Occipital lobe (tissue), 3 donors: ENCODE measurements at places on chromosomes 4 and X.

GRCh38 chrX:50707405-50707804, 106.6 kb downstream of the SHROOM4 start:
- no peak for DNase-seq

- no peak for DNase-seq
Measured at GRCh38 chr4:22031423-22031822, 82.9 kb upstream of the KCNIP4 start.

- DNase-seq = no peak
Measured at GRCh38 chr4:113742643-113743042, 18.9 kb downstream of the CAMK2D start.

DNA sequence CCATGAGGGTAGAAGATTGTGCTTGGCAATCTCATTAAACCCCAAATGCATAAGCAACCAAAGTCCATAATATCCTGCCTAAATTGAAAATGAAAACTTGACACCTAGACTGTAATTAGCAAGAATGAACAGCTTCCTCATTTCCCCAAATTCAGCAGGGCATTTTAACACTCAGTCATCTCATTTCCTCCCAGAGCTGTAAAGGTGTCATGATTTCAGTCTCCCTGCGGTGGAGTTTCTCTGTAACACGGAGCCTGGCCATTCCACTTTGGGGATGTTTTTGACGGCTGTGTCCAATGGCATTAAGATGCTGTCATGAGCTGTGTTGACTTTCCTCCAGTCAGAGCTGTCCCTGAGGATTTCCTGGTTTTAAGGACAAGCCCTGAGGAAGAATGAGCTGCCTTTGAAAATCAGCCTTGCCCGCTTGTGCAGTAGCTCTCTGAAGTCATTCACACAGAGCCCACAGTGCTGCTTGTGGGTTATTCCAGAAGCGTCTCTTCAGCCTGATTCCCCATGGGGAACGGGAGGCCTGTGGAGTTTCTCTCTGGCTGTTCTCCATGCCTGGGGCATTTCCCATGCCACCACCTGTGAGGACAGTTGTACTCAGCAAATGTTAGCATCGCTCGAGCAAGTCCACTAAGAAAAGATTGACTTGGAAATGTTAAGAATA, 187.0 kb downstream of the MID1 start:
- no peak for DNase-seq

DNA sequence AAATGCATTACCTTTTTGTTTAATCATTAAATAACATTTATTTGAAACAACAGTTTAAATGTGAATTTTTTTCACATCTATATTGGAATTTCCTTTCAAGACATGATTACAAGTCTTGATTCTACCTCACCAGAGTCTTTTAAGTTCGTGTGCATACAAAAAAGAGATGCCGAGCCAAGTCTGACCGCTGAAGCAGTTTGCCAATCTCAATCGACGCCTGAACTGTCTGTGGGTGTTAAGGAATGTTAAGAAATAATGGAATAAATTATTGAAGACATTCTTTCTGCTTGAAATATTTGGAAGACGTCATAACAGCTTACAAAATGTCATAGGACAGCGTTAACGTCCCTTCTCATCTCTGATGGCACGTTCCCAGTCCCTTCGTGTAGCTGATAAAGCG, 27.9 kb upstream of the TNIP3 start:
- DNase-seq = no peak

- DNase-seq = peak; percentile 60
Measured at GRCh38 chrX:48631376-48632090, 34.2 kb downstream of the WDR13 start.

DNA sequence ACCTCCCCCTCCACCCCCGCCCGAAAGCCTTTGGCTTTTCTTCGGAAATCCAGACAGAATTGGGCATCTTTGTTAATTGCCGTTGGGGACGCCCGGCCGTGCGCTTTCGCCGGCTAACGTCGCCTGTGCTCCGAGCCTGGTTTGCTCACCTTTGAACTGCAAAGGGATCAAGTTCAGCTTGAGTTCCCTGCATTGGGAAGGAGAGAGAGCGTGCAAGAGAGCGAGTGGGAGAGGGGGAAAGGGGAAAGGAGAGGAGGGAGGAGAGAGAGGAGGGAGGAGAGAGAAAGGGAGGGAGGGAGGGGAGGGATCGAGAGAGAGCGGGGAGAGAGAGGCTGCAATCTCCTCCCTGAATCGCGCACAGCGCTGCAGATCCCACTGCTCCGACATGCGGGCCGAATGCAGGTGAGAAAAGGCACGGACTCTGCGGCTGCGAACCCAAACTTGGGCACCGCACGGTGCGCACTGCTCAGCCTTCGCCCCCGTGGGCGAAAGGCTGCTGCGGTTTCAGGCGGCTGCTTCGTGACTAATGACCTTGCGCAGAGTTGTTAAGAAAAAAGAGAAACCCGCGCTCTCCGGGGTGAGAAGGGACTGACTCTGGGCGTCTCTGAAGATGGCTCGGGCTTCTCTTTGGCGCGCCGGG, at the start of gene PCDH7:
PCDH7 (plus strand) TSS at position 349 of the 640 bp plus-strand sequence. CDS start 1,054 bp downstream, outside the sequence.
- peak; percentile 51 for DNase-seq

DNA sequence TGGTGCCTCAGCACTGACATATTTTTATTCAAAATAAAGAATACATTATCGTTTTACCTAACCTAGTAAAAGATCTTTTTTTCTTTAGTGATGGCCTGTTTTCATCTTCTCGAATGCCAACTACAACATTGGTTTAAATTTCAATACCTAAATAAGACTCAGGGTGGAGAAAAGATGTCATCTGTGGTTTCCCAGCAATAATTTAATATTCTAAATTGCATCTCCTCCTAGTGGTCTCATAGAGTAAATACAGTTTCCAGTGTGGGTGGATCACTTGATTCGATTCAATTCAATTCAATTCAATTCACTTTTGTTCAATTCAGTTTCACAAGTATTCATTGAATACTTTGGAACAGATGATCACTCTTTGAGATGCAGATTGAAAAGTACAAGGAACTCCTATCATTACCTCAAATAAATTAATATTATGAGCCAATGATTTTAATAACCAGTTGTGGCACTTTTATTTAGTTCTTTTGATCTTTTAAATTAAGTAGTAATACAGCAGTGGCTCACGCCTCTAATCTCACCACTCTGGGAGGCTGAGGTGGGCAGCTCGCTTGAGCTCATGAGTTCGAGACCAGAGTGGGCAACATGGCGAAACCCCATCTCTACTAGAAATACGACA, 427.2 kb downstream of the FAT4 start:
- no peak for DNase-seq

DNA sequence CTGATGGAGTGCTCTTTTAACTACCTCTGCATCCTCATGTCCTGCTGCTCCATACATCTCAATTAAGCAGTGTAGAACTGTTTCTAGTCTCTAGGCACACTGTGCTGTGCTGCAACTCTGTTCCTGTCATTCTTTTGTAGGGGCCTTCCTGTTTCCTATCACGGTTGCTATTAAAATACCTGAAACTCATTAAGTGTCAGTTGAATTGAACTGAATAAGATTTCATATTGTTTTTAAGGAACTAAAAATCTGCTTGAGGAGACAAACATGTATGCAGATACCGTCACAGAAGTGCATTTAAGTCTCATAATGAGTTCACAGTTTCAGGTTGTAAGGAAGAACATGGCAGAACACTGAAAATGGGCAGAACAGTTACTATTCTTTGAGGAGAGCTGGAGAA, 170.1 kb downstream of the LARP7 start:
- no peak for DNase-seq

DNA sequence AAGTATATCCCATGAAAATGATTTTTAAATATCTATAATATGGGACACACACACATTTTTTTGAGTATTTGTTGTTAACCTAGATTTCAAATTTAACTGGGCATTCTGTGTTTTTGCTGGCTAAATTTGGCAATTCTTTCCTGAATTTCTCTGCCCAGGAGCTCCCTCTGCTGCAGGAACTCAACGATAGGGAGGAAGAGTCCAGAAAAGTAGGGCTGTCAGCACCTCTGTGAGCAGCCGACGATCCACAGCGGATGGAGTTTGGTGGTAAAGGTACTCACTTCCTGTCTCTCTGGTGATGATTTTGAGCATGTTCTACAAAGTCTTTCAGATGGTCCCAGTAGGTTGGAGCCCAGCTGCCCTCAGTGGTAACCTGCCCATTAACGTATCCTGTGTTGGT, 23.1 kb upstream of the TMEM184C start:
- DNase-seq = no peak

DNA sequence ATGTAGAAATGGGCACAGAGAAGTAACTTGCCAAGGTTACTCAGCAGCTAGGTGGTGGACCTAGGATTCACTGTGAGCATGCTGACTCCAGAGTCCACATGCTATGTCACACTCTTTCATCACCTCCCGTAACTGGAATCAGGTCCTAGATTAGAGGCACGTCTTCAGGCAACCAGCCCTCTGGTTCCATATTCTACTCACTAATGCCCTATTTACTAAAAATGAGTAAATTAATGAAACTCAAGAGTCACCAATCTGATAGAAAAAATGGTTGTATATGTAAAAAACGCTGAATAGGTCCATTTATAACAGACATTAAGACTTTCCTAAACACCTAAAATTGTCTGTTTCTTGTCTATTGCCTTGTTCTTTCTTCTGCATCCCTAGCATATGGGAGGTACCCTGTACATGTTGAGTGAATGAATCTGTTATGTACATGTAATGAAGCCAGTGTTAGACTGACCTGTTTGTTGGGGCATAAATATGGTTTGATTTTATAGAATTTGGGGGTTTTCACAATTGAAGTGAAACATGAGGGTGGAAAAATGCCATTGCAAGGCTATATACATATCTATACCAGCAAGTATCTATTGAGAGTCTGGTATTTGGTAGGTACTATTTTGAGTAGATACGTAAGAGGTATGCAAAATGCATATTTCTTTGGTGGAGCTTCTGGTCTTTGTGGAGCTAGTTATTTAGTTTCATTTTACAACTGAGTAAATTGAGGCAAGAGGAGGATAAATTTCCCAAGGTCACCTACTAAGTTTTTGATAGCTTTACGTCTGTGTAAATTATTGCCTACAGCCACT, 7.5 kb upstream of the RUFY3 start:
- no peak for DNase-seq

- no peak for DNase-seq
Measured at GRCh38 chr4:84146300-84146959, 352.7 kb downstream of the NKX6-1 start.
